ENCODE measurements at places on chromosomes 5 and 9.

DNA sequence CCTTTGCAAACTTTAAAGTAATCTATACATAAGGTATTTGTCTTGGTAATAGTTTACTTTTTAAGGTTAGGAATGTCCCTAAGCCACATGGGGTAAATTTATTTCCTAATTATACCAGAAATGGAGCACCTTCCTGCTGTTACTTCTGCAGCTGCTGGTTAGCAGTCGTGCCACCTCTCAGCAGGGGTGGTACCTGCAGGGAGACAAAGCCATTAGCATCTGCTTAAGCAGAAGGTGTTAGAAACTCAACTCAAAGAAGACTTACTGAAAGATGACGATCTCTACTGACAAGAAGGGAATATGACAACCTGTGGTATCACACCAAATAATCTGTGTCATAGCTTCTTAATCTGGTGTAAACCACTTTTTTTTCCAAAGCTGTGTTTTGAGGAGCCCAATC lies 173.7 kb downstream of the BRINP1 start:
- no peak for DNase-seq

GRCh38 chr9:87793292-87793691 lies 67.4 kb downstream of the CTSL start:
- DNase-seq: no peak

DNA sequence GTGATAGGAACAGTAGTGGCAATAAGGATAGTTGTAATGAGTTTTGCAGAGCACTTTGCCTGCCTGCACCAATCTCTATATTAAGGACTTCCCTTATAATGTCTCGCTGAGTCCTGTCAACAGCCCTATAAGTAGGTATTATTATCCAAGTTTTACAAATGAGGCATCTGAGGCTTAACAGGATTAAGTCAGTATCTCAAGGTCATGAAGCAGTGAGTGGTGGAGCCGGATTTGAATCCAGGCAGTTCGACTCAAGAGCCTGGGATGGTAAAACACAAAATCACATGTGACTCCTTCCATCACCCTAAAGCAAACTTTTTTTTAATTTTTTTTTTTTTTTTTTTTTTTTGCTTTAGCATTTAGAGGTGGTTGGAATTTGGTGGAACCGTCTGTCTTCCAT lies 59.0 kb upstream of the RARS1 start:
- DNase-seq: no peak

- DNase-seq: no peak
Measured at GRCh38 chr9:122845116-122845515, 16.7 kb upstream of the PDCL start.

GRCh38 chr5:96293966-96294883 lies 138.8 kb downstream of the PCSK1 start:
- no peak for DNase-seq

DNA sequence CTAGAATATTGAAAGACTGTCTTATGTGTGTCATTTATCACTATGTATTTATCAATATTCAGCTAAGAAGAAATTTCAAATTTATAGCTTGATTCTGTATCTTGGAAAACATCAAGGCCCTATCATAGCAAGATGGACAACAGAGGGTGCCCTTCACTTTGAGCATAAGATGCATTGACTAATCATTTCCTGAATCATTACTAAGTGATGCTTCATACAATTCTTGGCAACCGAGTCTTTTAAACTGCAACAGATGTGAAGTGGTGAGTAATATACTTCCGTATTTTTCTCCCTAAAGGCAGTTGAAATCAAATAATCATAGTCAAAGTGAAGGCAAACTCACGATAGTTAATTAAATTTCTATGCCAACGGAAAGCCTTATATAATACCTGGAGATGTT lies 318.6 kb upstream of the RGMB start:
- DNase-seq: no peak
